Putamen (tissue), 1 donor: ENCODE measurements at places on chromosomes 7 and 10.
A peak's percentile ranks its signal among the peaks of the same experiment; 100 is the strongest.

GRCh38 chr10:84334811-84335210 lies 6.4 kb downstream of the CCSER2 start:
- DNase-seq, result no peak

GRCh38 chr7:24297362-24297761 lies 13.4 kb downstream of the NPY start:
- no peak for DNase-seq

DNA sequence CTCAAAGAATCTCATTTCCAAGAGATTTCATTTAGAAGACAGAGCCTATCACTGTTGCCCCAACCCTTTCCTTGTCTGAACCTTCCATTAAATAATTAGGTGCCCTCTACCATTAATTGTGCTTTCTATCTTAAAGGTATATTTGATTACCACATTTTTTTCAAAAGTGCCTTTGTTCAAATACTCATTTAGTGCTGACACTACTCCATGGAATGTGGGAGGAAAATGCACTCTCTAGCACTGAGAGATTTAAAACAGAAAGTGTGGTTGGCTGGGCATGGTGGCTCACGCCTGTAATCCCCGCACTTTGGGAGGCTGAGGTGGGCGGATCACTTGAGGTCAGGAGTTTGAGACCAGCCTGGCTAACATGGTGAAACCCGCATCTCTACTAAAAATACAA lies 119.8 kb downstream of the CACNA2D1 start:
- no peak for DNase-seq

GRCh38 chr10:110501142-110501937 lies 3.6 kb downstream of the DUSP5 start:
- DNase-seq, result peak; percentile 49

GRCh38 chr10:15037691-15038090 lies 6.1 kb upstream of the OLAH start:
- no peak for DNase-seq

GRCh38 chr7:16558761-16559302 lies 32.2 kb downstream of the LRRC72 start:
- DNase-seq, result no peak

DNA sequence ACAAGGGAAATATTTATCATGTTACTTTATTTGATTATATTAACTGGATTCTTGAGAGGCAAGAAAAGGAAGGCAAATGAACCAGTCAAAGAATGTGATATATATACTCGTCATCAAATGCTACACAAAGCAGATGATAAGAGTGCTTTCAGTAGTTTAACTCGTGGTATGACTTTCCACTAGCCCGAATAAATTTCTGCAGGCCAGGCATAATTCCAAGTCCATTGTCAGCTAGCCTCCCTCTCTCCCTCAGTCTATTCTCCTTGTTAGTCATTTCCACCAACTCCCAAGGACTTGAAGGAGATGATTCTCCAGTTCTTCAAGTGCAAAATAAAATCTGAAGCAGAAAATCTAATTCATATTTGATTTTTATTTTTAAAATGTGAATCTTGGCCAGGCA lies 190.5 kb downstream of the GLI3 start:
- no peak for DNase-seq

DNA sequence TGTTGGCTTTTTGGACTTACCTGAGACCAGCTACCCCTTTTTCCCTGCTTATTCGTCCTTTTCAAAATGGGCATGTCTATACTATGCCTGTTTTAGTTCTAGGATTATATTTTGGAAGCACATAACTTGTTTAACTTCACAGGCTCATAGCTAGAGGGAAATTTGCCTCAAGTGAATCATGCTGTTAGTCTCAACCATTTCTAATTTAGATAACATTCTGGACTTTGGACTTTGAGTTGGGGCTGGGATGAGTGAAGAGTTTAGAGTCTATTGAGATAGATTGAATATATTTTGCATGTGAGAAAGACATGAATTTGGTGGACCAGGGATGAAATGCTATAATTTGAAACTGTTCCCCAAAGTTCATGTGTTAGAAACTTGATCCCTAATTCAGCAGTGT lies 554.6 kb upstream of the C7orf33 start:
- no peak for DNase-seq

DNA sequence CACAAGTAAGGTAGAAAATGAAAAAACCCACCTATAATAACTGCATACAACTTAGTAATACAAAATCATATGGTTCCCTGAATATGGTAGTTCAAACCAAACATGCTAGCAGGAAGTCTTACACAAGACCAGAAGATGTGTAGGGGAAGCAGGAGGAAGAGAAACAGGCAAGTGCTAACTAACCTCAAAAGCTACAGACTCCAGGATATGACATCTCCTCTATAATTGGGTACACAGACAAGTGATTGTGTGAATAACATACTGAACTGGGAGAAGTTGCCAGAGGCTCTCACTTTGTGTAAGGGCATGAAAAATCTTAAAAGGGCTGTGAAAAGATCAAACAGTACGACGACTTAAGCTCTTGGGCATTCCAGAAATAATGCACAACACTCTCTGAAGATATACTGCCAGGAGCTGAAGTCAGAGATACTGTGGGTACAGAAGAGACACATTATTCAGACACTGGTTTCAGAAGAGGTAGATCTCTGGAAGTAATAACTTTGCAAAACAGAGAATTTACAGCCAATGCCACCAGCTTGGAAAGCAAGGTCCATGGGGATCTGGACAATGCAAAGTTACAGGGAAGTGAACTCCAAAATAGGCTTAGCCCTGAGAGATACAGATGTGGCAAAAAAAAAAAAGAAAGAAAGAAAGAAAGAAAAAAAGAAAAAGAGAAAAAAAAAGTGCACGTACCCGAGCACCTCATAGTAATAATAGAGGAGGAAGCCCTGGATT lies 767.2 kb downstream of the TNS3 start:
- DNase-seq, result no peak
